ENCODE measurements at places on chromosomes 16 and 17. TPM values are rescaled to one million over a fixed set of nuclear protein-coding genes. Genes with fewer than 3 reads are reported as not detected.
A peak's percentile ranks its signal among the peaks of the same experiment; 100 is the strongest.

DNA sequence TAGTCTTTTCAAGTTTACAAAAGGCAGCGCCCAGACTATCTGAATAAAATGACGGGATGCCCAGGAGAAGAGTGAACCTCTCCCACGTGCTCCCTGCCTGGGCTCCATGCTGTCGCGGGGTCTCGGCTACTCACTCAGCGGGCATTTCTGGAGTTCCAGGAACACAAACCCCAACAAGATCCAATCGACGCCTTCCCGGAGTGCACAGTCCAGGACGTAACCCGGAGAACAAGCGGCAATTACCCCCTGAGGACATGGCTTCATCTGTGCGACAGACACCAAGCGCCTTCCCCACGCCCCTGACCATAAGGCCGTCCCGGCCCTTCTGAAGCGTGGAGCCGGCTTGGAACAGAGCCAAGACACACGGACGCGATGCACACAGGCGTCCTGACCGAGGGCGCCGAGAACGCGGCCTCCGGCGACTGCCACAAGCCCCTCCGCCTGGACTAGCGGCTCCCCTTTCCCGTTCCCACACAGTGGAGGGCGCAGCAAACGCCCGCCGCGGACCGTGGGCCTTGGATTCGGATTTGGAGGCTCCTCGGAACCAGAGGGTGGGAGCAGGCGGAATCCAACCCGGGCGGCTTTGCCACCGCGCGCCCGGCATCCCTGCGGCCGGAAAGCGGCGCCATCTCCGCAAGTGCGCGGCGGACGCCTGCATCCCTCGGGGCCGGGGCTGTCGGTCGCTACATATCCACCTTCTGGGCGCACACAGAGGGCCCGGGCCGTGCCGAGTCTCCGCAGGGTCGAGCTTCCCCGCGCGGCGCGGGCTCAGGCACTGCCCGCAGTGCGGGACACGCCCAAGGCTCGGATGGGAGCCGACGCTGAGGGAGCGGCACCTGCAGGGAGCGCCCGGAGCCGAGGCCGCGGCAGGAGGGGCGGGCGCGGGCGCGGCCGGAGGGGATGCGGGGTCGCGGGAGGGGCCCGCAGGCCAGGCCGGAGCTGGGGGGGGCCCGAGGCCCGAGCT lies 725 bp downstream of the ABCA3 start:
- no peak overlapping the region for H3K27ac ChIP-seq
- DNase-seq: no peak
- H3K27me3 ChIP-seq: peaks cover 21% of the 10 kb centered on the region

GRCh38 chr16:23544436-23544835 lies 12.7 kb downstream of the EARS2 start:
- peaks cover 69% of the 10 kb centered on the region for H3K36me3 ChIP-seq
- no peak overlapping the region for H3K27ac ChIP-seq
- no peak for DNase-seq
- H3K4me1 ChIP-seq: no peaks in the 10 kb centered on the region
- H3K27me3 ChIP-seq: no peaks in the 10 kb centered on the region

DNA sequence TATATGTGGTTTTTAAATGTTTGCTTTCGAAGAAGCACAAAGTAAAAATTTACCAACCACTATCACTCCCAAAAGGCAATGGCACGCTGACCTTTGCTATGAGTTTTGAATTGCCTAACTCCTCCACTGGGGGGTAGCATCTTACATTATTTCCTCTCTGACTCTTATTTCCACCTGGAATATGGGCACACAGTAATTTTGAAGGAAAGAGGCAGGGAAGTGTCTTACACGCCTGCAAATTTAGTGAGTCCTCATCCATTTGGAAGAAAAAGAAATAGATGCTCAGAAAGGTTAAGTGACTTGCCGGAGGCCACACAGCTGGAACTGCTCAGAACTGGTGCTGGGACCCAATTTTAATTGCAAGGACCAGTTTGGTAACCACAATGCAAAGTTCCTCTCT lies 29.9 kb upstream of the IRX6 start:
- no peak for DNase-seq
- H3K27ac ChIP-seq: no peak overlapping the region
- H3K36me3 ChIP-seq: no peaks in the 10 kb centered on the region
- H3K4me1 ChIP-seq: no peaks in the 10 kb centered on the region
- H3K4me3 ChIP-seq: no peak overlapping the region

DNA sequence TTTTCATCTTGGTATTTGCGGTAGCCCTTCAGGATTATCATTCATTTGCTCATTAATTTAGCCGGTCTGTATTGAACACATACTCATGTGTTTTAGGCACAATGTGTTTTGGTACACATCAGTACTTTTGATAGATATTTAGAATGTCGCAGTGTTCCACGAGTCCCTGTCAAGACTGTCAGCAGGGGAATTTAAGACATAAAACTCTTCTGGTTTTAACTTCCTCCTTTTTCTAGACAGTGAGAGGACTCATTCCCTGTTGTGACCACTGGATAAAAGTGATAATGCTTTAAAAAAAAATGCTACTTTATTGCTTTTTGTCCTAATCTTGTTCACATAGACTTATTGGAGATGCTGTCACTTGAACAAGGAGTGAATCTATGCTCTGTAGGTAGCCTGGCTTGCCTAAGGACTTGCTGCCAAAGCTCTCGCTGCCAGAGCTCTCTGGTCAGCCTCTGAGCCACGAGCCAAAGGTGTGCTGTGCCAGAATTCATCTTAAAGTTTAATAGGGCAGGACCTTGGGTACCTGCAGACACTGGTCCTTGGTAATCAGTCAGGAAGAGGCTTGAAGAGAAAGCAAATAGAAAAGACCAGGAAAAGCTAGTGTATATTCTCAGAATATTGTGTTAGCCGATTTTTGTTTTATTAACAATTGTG lies 5.4 kb downstream of the DCAF7 start:
- no peak overlapping the region for H3K27ac ChIP-seq
- no peak overlapping the region for H3K4me3 ChIP-seq
- H3K36me3 ChIP-seq: no peaks in the 10 kb centered on the region
- H3K4me1 ChIP-seq: peaks cover 40% of the 10 kb centered on the region
- no peak for DNase-seq
- H3K27me3 ChIP-seq: no peaks in the 10 kb centered on the region

GRCh38 chr16:1311738-1312466 lies 2.5 kb downstream of the UBE2I start:
- peaks cover 43% of the 10 kb centered on the region for H3K36me3 ChIP-seq
- no peak for DNase-seq
- H3K4me1 ChIP-seq: peaks cover 20% of the 10 kb centered on the region
- peak overlapping the region; percentile 77 for H3K4me3 ChIP-seq

DNA sequence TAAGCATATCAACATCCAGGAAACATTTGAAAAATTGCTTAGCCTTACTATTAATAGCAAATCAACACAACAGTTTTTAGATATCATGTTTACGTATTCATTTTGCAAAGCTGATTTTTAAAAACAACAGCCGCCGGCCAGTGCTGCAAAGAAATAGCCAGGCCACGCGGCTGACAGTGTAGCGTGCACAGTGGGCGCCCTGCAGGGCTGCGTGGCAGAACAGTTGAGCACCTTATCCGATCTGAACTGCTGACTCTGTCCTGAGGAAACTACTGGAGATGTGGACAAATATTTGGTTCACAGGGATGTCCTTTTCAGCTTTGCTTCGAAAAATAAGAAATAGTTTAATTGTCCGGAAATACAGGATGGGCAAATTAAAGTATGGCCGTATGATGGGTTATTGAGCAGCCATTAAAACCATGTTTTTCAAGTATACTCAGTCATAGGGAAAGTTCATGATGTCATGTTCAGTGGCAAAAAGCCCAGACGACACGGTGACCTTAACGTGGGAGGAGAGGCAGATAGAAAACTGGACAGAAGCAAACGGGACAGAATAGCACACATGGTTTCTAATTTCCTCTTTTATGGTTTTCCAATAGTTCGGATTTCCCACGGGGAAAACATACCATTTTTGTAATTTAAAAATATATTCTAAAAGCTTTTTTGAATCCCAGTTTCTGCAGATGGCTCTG lies 52.4 kb upstream of the ENDOV start:
- peaks cover 43% of the 10 kb centered on the region for H3K36me3 ChIP-seq
- no peak overlapping the region for H3K27ac ChIP-seq
- no peaks in the 10 kb centered on the region for H3K27me3 ChIP-seq
- H3K4me1 ChIP-seq: no peaks in the 10 kb centered on the region
- H3K4me3 ChIP-seq: no peak overlapping the region

- no peaks in the 10 kb centered on the region for H3K36me3 ChIP-seq
- H3K4me1 ChIP-seq: no peaks in the 10 kb centered on the region
- no peak for DNase-seq
Measured at GRCh38 chr16:15578824-15579223, 64.1 kb downstream of the MARF1 start.

DNA sequence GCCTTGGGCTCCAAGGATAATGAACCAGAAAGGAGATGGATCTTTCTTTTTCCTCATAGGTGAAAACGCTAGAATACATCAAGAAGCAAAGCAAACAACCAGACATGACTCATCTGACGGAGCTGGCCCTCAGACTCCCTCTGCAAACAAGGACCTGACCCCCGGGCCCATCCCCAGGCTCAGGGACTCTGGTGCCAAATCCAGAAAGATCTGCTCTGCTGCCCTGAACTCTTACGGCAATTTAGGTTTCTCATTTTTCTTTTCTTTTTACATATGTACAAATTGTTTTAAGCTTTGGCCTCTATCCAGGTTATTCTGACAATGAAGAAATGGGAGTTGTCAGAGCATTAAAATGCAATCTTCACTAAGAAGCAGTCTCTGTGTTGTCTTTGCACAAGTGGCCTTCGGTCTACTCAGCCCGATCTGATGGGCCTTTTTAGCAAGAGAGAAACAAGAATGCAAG lies 17.7 kb downstream of the KNOP1 start:
- DNase-seq: no peak
- H3K27me3 ChIP-seq: no peaks in the 10 kb centered on the region
- no peak overlapping the region for H3K27ac ChIP-seq
- peaks cover 23% of the 10 kb centered on the region for H3K4me1 ChIP-seq

DNA sequence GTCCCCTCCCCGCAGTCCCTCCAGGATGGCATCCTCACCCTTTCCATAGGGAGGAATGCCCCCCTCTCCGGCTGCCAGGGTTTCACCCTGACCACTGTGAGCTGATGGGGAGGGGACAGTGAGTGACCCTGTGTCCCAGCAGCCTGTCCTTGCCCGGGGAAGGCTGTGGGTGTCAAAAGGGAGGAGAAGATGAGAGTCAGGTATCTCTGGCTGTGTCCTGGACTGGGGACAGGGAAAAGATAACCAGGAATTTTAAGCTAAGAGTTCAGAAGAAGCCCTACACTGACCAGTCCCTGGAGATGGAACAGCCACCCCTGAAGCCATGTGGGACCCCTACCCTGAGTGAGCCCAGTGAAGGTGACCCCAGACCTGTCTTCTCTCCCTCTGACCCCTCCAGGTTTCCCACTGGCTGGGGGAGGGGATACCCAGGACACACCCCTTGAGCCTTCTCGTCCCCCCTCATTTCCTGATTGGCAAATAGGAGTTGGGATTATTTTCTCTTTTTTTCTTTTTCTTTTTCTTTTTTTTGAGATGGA lies 11.3 kb downstream of the NAT9 start:
- no peak overlapping the region for H3K27ac ChIP-seq
- H3K4me3 ChIP-seq: no peak overlapping the region
- H3K4me1 ChIP-seq: peaks cover 76% of the 10 kb centered on the region
- H3K36me3 ChIP-seq: peaks cover 39% of the 10 kb centered on the region
- no peak for DNase-seq

GRCh38 chr17:54979657-54980056 lies 11.1 kb downstream of the STXBP4 start:
- H3K4me1 ChIP-seq: no peaks in the 10 kb centered on the region
- H3K36me3 ChIP-seq: no peaks in the 10 kb centered on the region
- no peak overlapping the region for H3K4me3 ChIP-seq
- H3K27me3 ChIP-seq: no peaks in the 10 kb centered on the region
- DNase-seq: no peak
- no peak overlapping the region for H3K27ac ChIP-seq

- no peak for DNase-seq
- H3K36me3 ChIP-seq: no peaks in the 10 kb centered on the region
- peaks cover 8% of the 10 kb centered on the region for H3K27me3 ChIP-seq
- peaks cover 27% of the 10 kb centered on the region for H3K4me1 ChIP-seq
- no peak within 1 kb of the TSS for H3K27ac ChIP-seq
- no peak within 1 kb of the TSS for H3K4me3 ChIP-seq
Measured at GRCh38 chr16:705431-706188, at the start of gene FBXL16. TSS of gene FBXL16 (minus strand) at chr16:705801. CDS start at chr16:697405, 8,396 bp downstream.

SLC47A2 gene
- not detected for total RNA-seq

KRT13 gene
- not detected for total RNA-seq

GPR179 gene
- not detected for total RNA-seq

MYCBPAP gene
- total RNA-seq: 4.7 TPM

UNKL gene
- 131 TPM for total RNA-seq

PRAC1 gene
- not detected for total RNA-seq

GNAO1 gene
- total RNA-seq: 14.2 TPM

SCRN2 gene
- 40.6 TPM for total RNA-seq

INO80E gene
- 152 TPM for total RNA-seq

ZNF750 gene
- not detected for total RNA-seq

EFCAB5 gene
- total RNA-seq: 0.79 TPM

ASPA gene
- not detected for total RNA-seq

SPATA33 gene
- total RNA-seq: 8.1 TPM
